Tibial artery (tissue), 4 donors: ENCODE measurements at places on chromosomes 11 and 22.

DNA sequence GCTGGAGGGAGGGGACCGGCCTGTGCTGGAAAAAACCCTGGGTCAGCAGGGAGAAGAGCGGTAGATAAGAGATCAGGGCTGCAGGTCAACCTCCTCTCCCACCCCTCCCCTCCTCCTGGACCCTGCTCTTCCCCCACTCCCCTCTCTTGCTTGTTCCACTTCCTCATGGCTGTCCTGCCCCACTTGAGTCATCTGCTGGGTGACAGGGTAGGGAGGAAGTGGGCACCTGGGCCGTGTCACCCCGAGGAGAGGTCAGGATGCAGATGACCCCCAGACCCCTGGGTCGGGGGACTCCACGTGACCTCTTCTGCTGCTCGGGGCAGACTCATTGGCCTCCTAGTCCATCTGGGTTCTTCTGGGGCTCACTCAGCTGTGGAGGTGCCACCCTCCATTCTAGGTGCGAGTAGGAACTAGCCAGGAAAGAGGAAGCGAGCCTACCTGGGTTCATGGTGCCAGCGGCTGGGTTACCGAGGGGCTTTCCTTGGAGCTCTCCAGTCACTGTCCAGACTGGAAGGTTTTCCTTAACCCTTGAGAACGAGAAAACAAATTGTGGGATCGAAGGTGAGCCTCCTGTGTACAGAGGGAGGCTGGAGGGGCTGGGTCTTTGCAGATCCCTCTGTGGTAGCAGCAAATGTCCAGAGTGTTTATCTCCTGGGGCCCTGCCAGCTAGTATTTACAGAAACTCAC lies 6.5 kb downstream of the APOL2 start:
- no peak for DNase-seq

- no peak for DNase-seq
Observed at GRCh38 chr11:131404010-131404409, 33.6 kb downstream of the NTM start.

DNA sequence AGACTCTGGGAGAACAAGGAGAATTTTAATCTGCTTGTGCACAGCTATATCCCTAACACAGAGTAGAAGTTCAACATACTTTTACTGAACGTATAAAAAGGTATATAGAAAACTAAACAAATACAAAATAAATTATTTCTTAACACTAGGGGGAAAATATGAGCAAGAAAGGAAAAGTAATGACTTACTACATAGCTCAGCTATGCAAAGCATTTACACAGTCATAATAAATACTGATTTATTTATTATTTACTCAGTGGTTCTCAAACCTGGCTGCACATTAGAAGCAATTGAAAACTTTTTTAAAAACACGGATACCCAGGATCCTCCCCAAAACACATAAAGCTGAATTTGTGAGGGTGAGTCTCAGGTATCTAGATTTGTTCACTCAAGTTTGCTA lies 182.5 kb downstream of the TTC28 start:
- no peak for DNase-seq

- DNase-seq, result peak; percentile 68
Observed at GRCh38 chr11:35139722-35140282, 831 bp downstream of the CD44 start.

- no peak for DNase-seq
Observed at GRCh38 chr22:42884616-42885375, 27.7 kb upstream of the ARFGAP3 start.

GRCh38 chr22:49291169-49291568 lies 536.5 kb downstream of the BRD1 start:
- DNase-seq, result peak; percentile 45

DNA sequence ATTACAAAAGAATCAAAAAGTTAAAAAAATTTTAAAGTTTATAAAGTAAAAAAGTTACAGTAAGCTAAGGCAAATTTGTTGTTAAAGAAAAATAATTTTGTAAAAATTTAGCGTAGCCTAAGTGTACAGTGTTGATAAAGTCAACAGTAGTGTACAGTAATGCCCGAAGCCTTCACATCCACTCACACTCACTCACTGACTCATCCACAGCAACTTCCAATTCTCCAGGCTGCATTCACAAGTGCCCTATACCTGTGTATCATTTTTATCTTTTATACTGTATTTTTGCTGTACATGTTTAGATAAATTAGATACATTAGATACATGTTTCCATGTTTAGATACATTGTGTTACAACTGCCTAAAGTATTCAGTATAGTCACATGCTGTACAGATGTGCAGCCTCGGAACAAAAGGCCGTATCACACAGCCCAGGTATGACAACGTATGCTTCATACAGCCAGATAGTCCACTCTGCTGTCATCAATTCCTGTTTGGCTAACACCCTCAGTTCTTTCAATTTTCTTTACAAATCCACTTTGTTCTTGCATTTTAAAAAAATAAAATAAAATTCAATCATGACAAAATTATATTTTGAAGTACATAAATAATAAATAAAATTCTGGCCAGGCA lies 80.7 kb downstream of the RBFOX2 start:
- no peak for DNase-seq

- DNase-seq, result no peak
Observed at GRCh38 chr11:62607714-62608113, 4.9 kb downstream of the EML3 start.

DNA sequence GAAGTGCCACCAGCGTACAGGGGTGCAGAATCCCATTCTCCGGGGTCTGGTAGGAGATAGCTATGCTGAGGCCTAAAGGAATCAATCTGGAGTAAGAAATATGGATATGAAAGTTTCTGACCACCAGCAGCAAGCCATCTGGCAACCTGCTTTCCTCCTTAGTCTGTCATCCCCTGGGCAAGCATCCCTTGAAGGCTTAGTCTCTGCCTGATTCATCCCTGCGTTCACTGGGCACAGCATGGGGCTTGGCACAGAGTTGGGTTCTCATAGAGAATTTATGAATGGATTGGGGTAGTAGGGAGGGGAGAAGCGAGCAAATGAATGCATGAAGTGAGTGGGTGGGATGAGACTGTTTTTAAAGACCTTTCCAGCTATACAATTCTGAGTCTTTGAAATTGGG lies 85.8 kb upstream of the NARS2 start:
- DNase-seq, result peak; percentile 16

DNA sequence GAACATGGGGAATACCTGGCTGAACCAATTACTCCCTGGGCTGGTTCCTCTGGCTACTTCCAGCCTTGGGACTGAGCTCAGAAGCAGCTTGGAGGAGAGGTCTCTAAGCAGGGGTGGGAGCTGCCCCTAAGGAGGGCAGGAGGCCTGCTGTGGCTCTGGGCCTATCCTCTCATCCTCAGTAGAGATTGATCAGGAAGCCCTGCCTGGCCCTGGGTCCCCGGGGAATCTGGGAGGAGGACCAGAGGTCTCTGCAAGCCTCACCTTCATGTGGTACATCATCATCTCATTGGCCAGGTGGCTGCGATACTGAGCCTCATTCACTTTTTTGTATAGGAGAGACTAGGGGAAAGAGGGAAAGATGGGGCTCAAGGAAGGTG lies 91.1 kb downstream of the PDE2A start:
- DNase-seq, result peak; percentile 47

DNA sequence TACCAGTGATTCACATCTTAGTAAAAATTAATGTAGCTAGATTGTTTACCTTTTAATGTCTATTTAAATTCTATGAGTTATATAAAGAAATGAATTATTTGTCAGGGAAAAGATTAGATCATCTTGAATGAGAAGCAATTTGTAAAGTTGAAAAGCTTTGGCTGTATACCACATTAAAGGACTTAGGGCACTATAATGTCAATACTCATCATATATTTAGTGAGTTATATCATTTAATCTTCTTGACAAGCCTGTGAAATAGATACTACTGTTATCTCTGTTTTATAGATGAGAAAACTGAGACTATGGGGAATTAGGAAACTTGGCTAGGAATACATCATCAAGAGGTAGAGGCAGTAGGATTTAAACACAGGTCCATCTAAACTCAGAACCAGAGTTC lies 160.1 kb downstream of the GUCY1A2 start:
- DNase-seq, result no peak

GRCh38 chr11:133164986-133165385 lies 367.3 kb downstream of the OPCML start:
- DNase-seq, result no peak

- no peak for DNase-seq
Observed at GRCh38 chr11:132982772-132983640, 549.3 kb downstream of the OPCML start.

DNA sequence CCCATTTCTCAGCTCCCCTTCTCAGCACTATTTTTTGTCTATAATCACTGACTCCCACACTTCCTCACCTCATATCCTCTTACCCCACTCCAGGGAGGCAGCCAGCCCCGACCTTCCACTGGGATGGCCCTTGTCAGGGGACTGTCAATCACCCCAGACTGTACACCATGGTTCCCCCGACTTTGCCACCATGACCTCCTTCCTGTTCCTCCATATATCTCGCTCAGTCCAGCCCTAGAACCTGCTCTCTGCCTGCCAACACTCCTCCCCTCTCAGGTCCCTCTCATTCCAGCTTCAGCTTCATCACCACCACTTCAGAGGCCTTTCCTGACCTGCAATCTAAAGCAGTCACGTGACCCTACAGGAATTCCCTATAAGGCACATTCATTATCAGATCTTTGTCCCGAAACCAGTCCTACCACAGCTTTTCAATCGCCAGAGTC lies 16.5 kb downstream of the PRPF19 start:
- DNase-seq, result no peak

DNA sequence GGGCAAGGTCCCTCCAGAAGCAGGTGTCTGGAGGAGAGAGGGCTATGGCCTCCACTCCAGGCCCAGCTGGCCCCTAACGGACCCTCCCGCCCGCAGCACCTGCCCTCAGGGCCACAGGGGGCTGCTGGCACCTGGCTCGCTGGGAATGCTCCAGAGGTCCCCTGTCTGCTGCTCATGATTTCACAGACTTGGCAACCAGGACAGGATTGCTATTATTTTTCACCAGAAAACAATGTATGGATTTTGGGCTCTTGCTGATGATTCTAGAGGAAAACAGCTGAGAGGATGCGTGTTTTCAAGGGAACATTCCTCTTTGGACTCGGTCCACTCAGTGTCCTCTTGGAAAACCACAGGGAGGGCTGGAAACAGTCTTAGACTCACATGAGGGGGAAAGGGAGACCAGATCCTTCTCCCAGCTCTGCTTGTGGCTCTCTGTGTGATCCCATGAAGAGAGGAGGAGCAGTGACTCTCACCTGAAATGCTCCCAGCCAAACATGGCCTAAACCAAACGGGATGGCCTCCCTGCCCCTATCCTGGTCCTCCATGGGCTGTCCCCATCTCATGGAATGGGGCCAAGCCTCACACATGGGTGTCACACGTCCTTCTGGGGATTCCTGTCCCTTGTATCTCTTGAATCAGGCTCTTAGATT lies 15.8 kb downstream of the MYEOV start:
- peak; percentile 33 for DNase-seq

DNA sequence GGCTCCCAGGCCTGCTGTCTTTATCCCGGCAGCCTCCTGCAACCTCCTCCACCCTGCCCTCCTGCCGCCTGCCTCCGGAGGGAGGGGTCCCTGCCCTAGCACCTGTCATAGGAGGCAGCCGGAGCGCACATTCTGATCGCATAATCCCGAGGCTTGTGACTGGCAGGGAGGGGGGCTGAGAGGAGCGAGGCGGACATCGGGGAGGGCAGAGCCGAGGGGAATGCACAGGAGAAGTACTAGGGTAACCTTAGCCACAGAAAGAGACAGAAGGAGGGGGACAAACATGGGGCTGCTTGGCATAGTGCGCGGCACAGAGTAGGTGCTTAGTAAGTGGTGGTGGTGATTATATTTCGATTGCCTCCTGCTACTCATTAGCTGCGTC lies 9.2 kb upstream of the ALX4 start:
- DNase-seq, result no peak

DNA sequence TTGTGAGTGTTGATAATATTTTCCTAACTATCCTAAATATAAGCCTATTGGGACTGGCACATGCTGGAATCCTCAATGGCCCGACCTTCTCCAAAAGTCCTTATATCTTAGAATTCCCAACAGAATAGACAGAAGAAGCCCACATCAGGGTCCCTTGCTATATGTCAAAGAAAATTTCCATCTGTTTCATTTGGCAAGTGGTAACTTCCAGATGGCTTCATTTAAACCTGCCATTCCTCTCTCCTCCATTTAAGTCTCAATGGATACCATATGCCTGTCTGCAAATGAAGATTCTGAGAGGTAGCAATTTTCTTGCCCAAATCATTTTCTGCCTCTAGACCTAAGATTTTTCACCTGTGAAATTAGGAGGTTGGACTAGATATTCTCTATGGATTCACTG lies 73.1 kb upstream of the KCNA4 start:
- no peak for DNase-seq

GRCh38 chr11:125053167-125053566 lies 9.9 kb upstream of the SLC37A2 start:
- DNase-seq, result no peak

GRCh38 chr11:33869481-33870422 lies 22.1 kb downstream of the LMO2 start:
- DNase-seq, result peak; percentile 77

- no peak for DNase-seq
Observed at GRCh38 chr22:31286360-31287255, 5.7 kb downstream of the PIK3IP1 start.

DNA sequence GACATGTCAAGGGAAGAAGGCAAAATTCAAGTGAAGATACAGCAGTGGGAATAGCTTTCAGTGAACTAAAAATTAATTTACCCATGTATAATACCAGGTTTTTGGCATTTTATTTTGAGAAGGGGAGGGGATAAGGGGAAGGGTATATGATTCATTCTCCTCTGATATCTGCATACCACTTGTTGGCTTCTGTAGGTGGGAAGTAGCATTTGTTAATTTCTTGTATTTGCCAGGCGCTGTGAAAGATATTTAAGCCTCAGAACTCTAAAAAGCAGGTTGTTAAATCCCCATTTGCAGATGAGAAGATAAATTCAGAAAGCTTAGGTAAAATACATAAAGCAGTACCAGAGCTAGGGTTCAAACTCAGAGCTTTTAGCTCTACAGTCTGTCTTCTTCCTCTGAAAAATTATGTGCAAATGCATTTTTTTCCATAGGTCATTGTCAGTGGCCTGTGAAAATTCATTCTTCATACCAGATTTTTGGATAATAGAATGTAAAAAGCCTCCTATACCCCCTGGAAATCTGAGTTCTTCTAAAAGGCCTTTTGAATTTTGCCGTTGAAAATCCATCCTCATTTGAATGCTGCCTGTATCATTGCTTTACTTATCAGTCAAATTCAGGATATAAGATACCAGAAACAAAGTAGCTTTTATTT lies 221.3 kb downstream of the DDX10 start:
- DNase-seq, result no peak

DNA sequence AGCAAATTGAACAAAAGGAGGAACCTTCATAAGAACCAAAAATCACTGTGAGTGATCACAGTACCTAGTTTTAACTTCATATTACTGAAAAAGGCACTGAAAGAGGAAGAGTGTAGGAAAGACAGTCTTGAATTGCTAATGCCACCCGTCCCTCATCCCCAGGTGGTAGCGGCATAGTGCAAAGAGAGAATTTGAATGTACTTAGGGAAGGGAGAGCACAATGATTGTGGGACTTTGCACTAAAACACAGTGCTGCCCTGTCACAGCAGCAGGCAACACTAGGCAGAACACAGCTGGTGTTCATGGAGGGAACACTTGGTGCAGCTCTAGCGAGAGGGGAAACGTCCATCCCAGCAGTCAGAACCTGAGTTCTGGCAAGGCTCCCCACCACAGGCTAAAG lies 716.3 kb upstream of the ANO5 start:
- DNase-seq, result no peak
